ENCODE measurements at places on chromosomes 1 and 21.

- H3K4me1 ChIP-seq: no peaks in the 10 kb centered on the region
- H3K27ac ChIP-seq: no peak overlapping the region
- peaks cover 2% of the 10 kb centered on the region for H3K27me3 ChIP-seq
- no peaks in the 10 kb centered on the region for H3K36me3 ChIP-seq
These were observed 6.0 kb upstream of the PLA2G2C start for GRCh38 chr1:20192364-20192763.

GRCh38 chr1:167529829-167530474 is 11.6 kb upstream of the CD247 start:
- H3K4me3 ChIP-seq: no peak overlapping the region
- H3K4me1 ChIP-seq: peaks cover 7% of the 10 kb centered on the region
- no peak for DNase-seq
- no peaks in the 10 kb centered on the region for H3K27me3 ChIP-seq
- H3K27ac ChIP-seq: no peak overlapping the region
- H3K36me3 ChIP-seq: no peaks in the 10 kb centered on the region

GRCh38 chr1:32047701-32048100 is 25.0 kb upstream of the TMEM39B start:
- no peak overlapping the region for H3K27ac ChIP-seq
- H3K36me3 ChIP-seq: peaks cover 33% of the 10 kb centered on the region
- H3K4me1 ChIP-seq: no peaks in the 10 kb centered on the region
- H3K4me3 ChIP-seq: no peak overlapping the region
- no peak for DNase-seq

DNA sequence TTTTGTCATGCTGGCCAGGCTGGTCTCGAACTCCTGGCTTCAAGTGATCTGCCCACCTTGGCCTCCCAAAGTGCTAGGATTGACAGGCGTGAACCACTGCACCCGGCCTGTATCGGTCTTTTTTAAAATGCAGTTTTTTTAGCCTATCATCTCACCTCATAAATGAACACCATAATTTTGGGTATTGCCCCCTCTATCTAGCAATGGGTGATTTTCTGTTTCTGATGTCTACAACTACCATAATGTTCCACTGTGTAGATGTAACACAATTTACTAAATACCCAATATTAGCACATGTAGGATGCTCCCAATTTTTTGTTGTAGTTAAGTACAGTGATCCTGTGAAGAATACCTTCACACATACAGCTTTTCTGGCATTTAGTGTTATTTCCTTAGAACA is 2.0 kb upstream of the CAMTA1 start:
- no peaks in the 10 kb centered on the region for H3K27me3 ChIP-seq
- no peak overlapping the region for H3K4me3 ChIP-seq
- no peak for DNase-seq
- H3K27ac ChIP-seq: no peak overlapping the region
- H3K4me1 ChIP-seq: peaks cover 8% of the 10 kb centered on the region

- no peak for DNase-seq
- H3K4me1 ChIP-seq: no peaks in the 10 kb centered on the region
- H3K4me3 ChIP-seq: no peak overlapping the region
These were observed 11.3 kb upstream of the SLC1A7 start for GRCh38 chr1:53153752-53154151.

- no peaks in the 10 kb centered on the region for H3K36me3 ChIP-seq
- H3K27ac ChIP-seq: no peak overlapping the region
- H3K4me3 ChIP-seq: no peak overlapping the region
These were observed 42.9 kb upstream of the CITED4 start for GRCh38 chr1:40905061-40905460.

DNA sequence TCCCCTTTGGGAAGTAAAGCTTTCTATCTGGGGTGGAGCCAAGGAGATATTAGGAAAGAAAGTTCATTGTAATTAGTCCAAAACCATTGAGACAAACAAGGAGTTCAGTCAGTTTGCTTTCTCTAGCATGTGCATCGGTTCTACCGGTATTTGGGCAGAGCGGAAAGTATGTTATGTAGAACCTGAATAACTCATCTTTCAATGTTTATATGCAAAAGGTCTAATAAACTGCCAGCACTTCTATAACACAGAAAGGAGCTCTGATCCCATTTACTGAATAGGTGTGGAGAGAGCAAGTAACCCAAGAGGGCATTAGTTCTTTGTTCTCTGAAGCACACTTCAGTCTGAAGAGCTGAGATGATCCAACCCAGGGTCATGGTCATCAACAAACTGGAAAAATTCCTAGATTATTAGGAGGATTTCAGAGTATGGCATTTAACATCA is 3.5 kb downstream of the TGFB2 start:
- H3K4me1 ChIP-seq: peaks cover 2% of the 10 kb centered on the region
- no peak overlapping the region for H3K27ac ChIP-seq
- H3K27me3 ChIP-seq: no peaks in the 10 kb centered on the region
- H3K36me3 ChIP-seq: no peaks in the 10 kb centered on the region

GRCh38 chr1:53155534-53155933 is 13.1 kb upstream of the SLC1A7 start:
- H3K27me3 ChIP-seq: peaks cover 8% of the 10 kb centered on the region
- H3K36me3 ChIP-seq: no peaks in the 10 kb centered on the region
- H3K4me1 ChIP-seq: no peaks in the 10 kb centered on the region
- H3K27ac ChIP-seq: no peak overlapping the region
- DNase-seq: no peak
- no peak overlapping the region for H3K4me3 ChIP-seq

GRCh38 chr1:64766429-64766828 is 21.6 kb downstream of the RAVER2 start:
- no peak overlapping the region for H3K27ac ChIP-seq
- no peaks in the 10 kb centered on the region for H3K27me3 ChIP-seq
- H3K36me3 ChIP-seq: peaks cover 27% of the 10 kb centered on the region
- no peaks in the 10 kb centered on the region for H3K4me1 ChIP-seq

- H3K36me3 ChIP-seq: no peaks in the 10 kb centered on the region
- H3K4me1 ChIP-seq: no peaks in the 10 kb centered on the region
- H3K27me3 ChIP-seq: no peaks in the 10 kb centered on the region
- no peak for DNase-seq
- H3K4me3 ChIP-seq: no peak overlapping the region
These were observed 31.6 kb upstream of the PAX7 start for GRCh38 chr1:18599086-18599485.

- H3K4me1 ChIP-seq: no peaks in the 10 kb centered on the region
- no peaks in the 10 kb centered on the region for H3K27me3 ChIP-seq
- DNase-seq: no peak
- no peak overlapping the region for H3K27ac ChIP-seq
These were observed 104.6 kb downstream of the NEGR1 start for GRCh38 chr1:72177711-72178110.

DNA sequence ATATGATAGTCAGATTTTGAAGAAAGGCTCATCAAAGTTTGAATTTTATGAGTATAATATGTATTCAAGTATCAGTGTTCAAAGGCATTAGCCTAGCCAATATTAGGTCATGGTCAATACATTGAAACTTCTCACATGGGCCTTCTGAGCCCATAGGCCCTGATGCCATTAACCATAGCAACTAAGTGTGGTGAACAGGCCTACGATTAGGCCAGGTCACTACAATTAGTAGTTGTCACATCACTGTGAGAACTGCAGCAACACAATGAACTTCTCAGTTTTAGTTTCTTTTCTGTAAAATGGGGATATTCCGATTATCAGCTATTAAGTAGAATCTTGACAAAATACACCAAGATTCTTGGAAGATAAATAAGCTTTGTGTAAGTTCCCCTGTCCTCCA is 30.0 kb downstream of the CELF3 start:
- no peak for DNase-seq
- H3K27me3 ChIP-seq: no peaks in the 10 kb centered on the region
- no peak overlapping the region for H3K27ac ChIP-seq
- no peak overlapping the region for H3K4me3 ChIP-seq
- no peaks in the 10 kb centered on the region for H3K4me1 ChIP-seq
- H3K36me3 ChIP-seq: peaks cover 54% of the 10 kb centered on the region

DNA sequence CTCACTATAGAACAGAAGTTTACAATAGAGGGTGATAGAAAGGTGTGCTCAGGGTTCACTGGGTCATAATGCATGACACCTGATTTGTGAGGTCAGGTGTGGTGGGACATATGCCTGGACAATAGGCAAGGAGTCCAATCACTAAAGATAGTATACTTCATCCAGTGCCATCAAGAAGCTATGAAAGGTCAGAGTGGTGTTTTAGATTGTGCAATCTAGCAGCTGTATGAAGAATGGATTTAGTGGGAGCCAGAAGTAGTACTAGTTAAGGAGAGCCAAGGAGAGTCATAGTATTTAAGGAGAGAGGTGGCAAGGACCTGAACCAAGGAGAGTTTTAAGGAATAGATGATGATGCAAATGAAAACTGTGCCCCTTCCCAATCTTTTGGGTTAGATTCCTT is 80.6 kb upstream of the C1orf105 start:
- no peaks in the 10 kb centered on the region for H3K4me1 ChIP-seq
- H3K36me3 ChIP-seq: no peaks in the 10 kb centered on the region
- DNase-seq: no peak
- no peaks in the 10 kb centered on the region for H3K27me3 ChIP-seq

DNA sequence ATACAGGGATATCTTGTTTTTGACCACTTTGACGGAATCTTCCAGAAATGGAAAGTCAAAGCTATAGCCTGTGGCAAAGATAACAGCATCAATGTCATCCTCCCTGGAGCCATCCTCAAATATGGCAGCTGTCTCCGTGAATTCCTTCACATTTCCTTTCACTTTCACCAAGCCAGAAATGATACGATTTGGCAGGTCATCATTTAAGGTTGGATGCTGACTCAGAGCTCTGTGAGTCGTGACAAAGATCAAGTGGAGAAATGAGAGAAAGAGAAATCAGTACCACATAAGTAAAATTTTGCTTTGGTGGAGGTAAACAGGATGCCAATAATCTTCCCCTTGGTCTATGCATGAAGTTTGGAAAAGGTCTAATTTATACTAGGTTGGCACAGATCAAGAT is 23.9 kb downstream of the FMO5 start:
- no peaks in the 10 kb centered on the region for H3K27me3 ChIP-seq
- H3K4me1 ChIP-seq: no peaks in the 10 kb centered on the region
- H3K4me3 ChIP-seq: no peak overlapping the region
- H3K36me3 ChIP-seq: no peaks in the 10 kb centered on the region
- H3K27ac ChIP-seq: no peak overlapping the region

GRCh38 chr1:157429601-157430240 is 122.6 kb downstream of the FCRL5 start:
- no peak for DNase-seq
- no peaks in the 10 kb centered on the region for H3K4me1 ChIP-seq
- H3K36me3 ChIP-seq: no peaks in the 10 kb centered on the region
- no peaks in the 10 kb centered on the region for H3K27me3 ChIP-seq
- H3K27ac ChIP-seq: no peak overlapping the region

- H3K36me3 ChIP-seq: peaks cover 8% of the 10 kb centered on the region
- no peak for DNase-seq
- no peak overlapping the region for H3K27ac ChIP-seq
- peak overlapping the region; percentile 85 for H3K4me3 ChIP-seq
These were observed 29.1 kb downstream of the TEX35 start for GRCh38 chr1:178541829-178542553.

DNA sequence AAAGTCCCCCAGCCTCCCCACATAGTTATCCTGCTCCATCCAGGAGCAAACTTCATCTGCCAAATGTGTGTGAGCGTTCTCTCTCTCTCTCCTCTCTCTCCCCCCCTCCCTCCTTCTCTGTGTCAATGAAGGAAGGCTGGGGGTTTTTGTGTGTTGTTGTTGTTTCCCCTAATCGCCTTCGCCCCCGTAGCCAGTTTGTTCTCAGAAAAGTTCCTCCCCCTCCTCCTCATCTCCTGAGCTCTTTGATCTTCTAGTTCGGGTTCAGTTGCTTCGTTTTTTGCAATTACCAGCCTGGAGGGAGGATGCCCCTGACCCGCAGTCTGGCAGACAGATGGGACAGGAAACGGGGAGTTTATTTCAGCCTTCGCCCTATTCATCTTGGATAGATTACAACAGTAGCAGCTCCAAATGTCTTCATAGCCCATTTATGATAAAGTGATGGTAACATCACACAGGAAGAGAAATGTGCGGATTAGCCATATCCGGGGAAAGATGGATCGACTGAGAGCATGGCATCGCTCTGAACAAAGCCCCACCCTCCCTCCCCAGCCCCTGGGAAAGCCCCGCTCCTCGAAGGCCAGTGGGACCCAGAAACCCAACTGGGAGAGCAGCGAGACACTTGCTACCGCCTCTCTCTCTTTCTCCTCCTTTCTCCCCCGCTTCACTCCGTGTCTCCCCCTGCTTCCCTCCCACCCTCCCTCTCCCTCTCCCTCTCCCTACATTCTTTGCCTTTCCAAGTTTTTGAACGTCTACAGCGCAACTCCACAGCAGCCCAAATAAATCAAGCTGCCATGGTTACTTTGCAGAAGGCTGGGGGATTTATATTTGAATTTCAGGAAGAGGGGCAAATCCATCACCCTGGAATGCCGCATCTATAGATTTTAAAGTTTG is 139.7 kb upstream of the ARHGEF16 start:
- H3K36me3 ChIP-seq: no peaks in the 10 kb centered on the region
- H3K27me3 ChIP-seq: peaks cover 13% of the 10 kb centered on the region
- no peak overlapping the region for H3K27ac ChIP-seq
- peaks cover 44% of the 10 kb centered on the region for H3K4me1 ChIP-seq
